Activated naive CD4-positive, alpha-beta T cell (primary cell): ENCODE measurements at places on chromosomes 6 and 20.

DNA sequence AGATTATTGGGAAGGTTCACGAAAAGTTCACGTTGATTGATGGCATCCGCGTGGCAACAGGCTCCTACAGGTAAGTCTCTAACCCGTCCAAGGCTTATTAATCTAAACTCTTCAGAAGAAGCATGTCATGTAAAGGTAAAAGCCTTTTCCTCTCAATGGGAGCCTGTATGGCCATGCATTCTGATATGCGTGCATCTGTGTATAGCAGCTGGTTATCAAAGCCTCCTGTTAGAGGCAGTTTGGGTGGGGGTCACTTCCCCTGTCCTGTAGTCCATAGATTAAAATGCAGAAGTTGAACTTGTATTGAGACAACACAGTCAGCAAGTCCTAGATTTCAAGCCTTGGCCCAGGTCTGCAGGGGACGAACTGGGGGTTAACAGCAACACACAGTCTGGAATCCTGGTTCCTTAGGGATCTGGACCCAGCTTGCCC lies 14.2 kb upstream of the DHX35 start:
- no peak for DNase-seq

DNA sequence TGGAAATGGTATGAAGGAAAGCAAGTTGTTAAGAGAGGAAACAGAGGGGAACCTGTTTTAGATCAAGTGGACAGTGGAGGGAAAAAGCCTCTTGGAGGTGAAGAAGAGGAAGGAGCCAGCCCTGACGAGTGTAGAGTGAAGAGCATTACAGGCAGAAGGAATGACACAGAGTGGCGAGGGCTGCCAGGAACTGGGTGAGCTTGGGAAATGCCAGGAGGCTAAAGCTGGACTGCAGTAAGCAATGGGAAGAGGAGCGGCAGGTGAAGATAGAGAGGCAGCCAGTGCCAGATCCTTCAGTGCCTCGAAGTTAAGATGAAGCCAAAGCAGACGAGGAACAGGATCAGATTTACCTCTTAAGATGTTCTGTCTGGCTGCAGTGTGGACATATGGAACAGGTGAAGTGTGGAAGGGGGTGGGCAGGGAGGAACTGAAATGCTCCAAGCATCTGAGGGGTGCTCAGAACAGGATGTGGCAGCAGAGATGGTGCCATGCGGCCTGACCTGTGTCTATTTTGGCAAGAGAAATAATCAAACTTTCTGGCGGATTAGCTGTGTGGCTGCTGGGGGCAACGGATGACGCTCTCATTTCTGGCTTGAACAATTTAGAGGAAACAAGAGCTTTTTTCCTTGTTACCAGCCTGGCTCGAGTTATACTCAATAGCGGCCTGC lies 748.4 kb downstream of the PTPRT start:
- DNase-seq: no peak

DNA sequence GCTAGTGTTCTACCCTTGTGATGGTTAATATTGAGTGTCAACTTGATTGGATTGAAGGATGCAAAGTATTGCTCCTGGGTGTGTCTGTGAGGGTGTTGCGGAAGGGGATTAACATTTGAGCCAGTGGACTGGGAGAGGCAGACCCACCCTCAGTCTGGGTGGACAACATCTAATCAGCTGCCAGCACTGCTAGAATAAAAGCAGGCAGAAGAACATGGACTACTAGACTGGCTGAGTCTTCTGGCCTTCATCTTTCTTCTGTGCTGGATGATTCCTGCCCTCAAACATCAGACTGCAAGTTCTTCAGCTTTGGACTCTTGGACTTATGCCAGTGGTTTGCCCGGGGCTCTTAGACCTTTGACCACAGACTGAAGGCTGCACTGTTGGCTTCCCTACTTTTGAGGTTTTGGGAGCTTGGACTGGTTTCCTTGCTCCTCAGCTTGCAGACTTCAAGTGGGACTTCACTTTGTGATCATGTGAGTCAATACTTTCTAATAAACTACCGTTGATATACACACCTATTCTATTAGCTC lies 50.1 kb downstream of the SDHAF4 start:
- DNase-seq: no peak

DNA sequence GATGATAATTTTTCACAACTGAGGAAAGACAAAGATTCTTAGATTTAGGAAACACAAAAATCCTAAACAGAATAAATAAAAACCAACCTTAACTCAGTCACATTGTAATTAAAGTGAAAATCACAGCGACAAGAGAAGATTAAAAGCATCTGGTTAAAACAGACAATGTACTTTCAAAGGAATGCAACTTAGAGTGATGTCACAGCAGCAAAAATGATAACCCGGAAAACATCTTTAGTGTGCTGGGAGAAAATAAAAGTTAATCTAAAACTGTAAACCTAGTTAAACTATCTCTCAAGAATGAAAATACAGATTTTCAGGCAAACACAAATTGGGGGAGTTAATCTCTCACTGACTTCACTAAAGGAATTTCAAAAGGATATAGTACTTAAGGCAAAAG lies 76.8 kb upstream of the OGFRL1 start:
- DNase-seq: no peak

GRCh38 chr6:104632588-104632987 lies 227.1 kb downstream of the HACE1 start:
- DNase-seq: no peak

DNA sequence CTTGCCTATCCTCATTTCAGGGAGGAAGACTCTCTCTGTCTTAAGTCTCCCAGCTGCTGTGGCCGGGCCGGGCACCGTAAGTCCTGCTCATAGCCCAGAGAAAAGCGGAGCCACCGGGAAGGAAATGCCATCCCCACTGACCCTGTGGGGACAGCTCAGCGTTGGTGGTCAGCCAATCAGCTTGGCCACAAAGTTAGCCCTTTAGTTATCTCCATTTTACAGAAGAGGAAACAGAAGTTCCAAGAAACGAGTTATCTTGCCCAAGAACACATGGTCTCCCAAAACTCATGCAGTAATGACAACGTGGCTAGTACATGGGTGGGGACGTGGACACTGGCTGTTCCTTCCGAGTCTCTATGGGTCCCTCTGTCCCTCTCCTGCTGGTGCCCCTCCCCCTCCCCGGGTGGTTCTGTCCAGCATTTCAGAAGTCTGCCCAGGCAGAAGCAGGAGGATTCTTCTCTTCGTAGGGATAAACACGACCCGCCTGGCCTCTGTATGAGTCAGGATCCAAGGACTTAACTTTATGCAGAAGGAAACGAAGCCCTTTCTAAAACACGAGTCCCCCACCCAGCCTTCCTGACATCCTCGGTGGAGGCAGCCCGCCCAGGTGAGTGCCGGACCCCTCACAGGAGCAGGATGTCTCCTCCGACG lies 273.8 kb downstream of the CDH4 start:
- no peak for DNase-seq

- DNase-seq: no peak
These were observed 184.0 kb downstream of the PDE7B start for GRCh38 chr6:136035378-136036070.

- no peak for DNase-seq
These were observed 9.6 kb downstream of the MOXD1 start for GRCh38 chr6:132391391-132392269.

GRCh38 chr20:45967551-45968080 lies 4.4 kb downstream of the ZNF335 start:
- DNase-seq: no peak

- no peak for DNase-seq
These were observed 523.4 kb downstream of the TENT5A start for GRCh38 chr6:81228912-81229555.

DNA sequence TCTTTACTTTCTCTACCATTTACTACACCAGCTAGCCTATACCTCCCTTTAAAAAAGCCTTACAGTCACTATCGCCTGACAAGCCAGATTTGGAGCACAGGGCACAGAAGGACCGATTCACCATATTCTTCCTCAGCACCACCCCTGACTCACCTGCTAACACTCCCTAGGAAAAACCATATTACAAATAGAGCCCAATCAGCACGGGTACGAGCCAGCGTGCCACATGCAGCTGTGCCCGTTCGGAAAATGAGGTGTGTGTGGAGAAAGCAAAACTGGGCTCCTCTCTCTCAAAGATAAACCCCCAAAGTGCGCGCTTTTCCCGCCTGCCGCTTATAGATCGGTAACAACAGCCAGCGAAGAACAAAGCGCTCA lies 1.2 kb downstream of the SYNCRIP start:
- DNase-seq: no peak

DNA sequence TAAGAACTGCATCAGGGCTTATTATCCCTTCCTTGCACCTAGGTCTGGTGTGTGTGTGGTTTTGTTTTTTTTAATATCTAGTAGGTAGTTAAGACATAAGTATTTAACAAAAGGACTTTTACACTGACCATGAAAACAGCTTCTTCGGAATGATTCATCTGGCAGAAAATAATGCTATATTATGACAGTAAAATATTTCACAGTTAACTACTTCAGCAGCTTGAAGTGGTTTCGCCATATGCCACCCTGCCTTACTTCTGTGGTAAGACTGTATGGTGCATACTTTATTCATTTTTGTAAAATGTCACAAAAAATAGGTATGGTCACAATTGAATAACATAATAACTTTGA lies 858 bp upstream of the PTPRK start:
- DNase-seq: no peak

GRCh38 chr6:33430991-33431879 lies 11.4 kb downstream of the SYNGAP1 start:
- peak; percentile 81 for DNase-seq

GRCh38 chr6:111157412-111157811 lies 70.1 kb downstream of the SLC16A10 start:
- DNase-seq: no peak

GRCh38 chr6:68226460-68226859 lies 408.6 kb upstream of the ADGRB3 start:
- DNase-seq: no peak

- no peak for DNase-seq
These were observed 75.9 kb upstream of the MYL9 start for GRCh38 chr20:36465109-36466080.

- DNase-seq: no peak
These were observed 958 bp downstream of the MLIP start for GRCh38 chr6:54112151-54112650.

DNA sequence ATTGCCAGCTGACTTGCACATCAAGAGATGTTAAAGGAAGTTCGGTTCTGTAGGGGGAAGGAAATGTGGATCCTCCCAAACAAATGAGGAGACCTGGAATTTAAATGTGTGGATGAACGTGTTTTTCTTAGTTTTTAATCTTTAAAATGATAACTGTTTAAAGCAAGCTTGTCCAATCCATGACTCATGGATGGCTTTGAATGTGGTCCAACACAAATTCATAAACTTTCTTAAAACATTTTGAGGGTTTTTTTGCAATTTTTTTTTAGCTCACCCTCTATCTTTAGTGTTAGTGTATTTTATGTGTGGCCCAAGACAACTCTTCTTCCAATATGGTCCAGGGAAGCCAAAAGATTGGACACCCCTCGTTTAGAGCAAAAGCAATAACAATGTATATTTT lies 12.6 kb downstream of the TUBB2B start:
- no peak for DNase-seq

DNA sequence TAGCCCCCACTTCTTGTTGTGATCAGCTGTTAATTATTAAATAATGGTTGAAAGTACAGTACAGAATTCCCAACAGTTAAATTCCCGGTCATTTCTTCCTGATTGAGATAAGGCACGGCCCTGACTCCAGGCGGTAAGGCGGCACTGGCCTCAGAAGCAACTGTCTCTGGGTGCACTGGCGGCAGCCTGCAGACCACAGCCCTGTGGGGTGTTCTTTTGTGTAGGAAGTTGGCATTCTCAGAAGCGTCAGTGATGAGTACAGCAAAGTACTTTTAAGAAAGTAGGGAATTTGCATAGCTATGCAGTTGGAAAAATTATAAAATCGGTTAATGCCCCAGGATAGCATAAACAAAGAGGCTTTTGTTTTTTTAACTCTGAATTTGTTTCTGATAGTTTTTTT lies 50.5 kb downstream of the SAMD5 start:
- DNase-seq: no peak

DNA sequence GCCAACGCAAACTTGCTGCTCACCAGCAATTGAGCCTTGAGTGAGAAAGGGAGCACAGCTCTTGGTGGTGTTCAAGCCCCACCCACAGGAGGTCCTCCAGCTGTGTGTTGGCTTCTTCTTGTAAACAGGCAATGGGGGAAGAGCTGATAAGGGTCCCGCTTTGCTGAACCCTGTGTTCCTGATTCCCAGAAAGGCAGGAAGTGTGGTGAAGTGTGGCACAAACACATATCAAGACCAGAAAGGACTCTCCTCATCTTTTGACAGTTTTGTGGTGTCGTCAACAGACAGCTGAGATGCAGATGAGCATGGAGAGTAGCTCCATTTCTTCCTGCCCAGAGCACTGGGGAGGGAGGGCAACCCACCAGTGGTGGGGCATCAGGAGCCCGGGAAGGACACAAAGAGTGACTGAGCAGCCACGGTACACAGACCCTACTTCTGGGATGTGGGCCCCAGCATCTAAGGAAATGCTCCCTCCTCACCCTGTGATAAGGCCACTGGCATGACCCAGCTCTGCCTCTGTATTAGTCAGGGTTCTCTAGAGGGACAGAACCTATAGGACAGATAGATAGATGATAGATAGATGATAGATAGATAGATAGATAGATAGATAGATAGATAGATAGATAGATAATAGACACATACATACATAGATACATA lies 188.9 kb upstream of the TAB2 start:
- DNase-seq: no peak

DNA sequence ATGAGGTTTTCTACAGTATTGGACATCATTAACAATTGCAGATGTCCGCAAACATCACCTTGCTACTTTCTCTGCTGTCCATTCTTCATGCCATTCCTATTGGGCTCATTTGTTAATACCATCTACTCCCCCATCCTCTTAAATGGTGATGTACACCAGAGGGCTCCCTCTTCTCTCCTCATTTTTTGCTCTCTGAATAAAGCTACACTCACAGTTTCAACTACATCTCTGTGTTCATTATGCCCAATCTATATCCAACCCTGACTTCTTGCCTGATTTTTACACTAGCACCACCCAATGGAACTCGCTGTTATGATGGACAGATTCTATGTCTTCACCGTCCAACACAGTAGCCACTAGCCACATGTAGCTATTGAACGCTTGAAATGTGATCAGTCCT lies 288.1 kb upstream of the ID4 start:
- no peak for DNase-seq

GRCh38 chr6:161153725-161154124 lies 120.1 kb downstream of the AGPAT4 start:
- DNase-seq: no peak

- no peak for DNase-seq
These were observed 21.7 kb downstream of the MDFI start for GRCh38 chr6:41659935-41660334.

GRCh38 chr6:67633058-67633457 lies 1002.0 kb upstream of the ADGRB3 start:
- no peak for DNase-seq

DNA sequence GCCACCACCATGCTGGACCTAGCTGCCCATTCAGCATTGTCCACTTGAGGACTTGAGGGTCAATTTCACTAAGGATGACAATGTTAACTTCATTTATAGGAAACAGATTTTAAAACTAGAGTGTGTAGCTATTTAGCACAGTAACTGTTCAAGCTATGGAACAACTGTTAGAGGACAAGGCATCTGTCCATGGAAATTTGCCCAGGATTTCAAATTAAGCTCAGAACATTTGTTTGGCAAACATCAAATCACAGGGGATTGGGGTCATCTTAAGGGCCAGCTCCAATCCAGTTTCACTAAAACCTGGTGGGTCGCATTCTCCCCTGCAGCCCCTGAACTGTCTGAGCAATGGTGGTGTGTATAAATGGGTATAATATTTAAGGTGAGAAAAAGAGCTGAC lies 35.1 kb downstream of the PM20D2 start:
- no peak for DNase-seq
